Germinal center (tissue), 1 donor: ENCODE measurements at places on chromosomes 12 and 14.

DNA sequence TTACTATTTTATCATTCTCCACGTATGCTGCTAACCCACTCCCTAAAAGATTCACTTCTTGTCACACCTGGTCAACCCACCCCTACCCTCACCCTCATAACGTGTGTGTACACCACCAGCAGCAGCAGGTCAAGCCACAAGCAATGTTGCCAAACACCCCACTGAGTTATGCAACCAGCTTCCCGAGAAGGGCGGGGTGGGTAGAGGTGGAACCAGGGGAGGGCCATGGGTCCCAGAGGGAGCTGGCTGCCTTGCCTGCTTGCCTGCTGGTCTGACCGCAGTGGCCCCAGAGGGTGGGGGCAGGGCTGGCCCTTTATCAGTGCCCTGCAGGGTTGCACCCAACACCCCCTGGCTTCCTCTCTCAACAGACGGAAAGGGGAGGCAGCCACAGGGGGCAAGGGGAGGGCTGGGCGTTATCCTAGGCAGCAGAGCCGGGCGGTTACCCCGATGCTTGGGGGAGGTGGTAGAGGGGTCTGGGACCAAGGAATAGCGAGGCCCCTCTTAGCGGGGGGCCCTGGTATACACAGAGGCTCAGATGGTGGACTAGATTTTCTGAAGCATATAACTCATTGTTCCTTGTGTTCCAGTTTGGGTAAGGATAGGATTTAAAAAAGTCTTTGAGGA is 3.5 kb upstream of the NFE2 start:
- DNase-seq = peak; percentile 29

- no peak for DNase-seq
Measured at GRCh38 chr12:11695321-11695720, 45.8 kb downstream of the ETV6 start.

DNA sequence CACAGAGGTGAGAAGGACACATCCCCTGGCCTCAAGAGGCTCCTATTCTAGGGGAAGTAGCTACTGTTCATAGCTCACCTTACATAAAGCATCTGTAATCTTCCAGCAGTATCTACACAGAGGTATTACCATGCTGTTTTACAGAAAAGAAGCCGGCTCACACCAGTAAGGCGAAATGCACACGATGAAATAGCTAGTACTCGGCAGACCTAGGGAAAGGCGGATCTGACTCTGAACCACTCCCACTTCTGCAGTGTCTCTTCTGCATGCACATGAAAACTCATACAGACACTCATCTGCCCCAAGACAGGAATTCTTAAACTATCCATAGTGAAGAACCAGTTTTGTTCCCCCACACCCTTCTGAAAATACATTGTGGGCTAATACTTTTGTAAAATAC is 73.6 kb downstream of the IQSEC3 start:
- DNase-seq = no peak

GRCh38 chr12:1875608-1876007 is 42.8 kb downstream of the CACNA2D4 start:
- DNase-seq = no peak

- no peak for DNase-seq
Measured at GRCh38 chr12:46908236-46908935, 82.6 kb upstream of the SLC38A4 start.

DNA sequence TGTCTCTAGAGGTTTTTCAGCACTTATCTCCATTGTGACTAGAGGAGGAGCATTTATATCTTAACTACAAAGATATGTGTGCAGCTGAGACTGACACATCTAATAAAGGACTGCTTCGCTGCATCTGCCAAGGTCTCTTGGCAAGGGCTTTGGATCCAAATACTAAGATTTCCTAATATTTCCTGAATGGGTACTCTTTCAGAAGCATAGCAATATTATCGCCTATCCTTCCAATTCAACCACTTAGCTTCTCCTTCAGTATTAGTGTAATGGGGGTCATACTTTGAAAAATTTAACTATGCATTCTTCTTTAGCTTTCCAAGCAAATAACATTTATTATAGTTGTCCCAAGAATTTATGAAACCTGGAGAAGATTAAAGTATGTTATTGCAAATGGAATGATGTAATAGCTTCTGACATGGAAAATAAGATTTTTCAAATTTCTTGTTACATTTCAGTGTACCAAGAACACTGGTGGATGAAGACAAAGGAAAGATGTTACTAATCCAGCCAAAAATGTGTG is 243.0 kb upstream of the PDE3A start:
- no peak for DNase-seq

DNA sequence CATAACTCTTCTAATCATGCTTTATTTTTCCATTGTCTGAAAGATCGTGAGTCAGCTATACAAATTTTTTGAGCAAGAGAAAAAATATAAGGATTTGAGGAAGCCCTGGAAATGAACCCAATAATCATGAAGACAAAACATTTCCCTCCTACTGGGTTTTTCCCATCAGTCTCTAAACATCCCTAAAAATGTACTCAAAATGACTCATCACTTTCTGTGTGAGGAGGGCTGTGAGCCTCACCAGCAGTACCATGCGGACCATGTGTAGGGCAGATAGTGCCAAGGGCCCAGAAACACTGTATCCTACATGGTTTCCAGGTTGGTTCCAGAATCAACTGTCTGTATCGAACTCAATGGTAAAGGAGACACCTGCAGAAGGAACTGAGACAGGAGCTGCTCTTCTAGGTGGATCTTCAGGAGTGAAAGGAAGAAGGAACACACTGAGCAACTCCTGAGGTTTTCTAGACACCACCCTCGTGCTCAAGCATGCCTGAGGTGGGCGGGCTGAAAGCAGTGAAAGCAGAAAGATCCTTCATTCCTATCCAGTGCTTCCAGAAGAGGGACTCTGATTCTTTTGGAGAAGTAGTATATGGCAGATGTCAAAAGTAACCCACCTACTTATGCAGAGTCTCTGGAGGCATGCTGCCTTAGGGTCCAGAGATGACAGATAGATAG is 48.6 kb upstream of the RHOJ start:
- no peak for DNase-seq

DNA sequence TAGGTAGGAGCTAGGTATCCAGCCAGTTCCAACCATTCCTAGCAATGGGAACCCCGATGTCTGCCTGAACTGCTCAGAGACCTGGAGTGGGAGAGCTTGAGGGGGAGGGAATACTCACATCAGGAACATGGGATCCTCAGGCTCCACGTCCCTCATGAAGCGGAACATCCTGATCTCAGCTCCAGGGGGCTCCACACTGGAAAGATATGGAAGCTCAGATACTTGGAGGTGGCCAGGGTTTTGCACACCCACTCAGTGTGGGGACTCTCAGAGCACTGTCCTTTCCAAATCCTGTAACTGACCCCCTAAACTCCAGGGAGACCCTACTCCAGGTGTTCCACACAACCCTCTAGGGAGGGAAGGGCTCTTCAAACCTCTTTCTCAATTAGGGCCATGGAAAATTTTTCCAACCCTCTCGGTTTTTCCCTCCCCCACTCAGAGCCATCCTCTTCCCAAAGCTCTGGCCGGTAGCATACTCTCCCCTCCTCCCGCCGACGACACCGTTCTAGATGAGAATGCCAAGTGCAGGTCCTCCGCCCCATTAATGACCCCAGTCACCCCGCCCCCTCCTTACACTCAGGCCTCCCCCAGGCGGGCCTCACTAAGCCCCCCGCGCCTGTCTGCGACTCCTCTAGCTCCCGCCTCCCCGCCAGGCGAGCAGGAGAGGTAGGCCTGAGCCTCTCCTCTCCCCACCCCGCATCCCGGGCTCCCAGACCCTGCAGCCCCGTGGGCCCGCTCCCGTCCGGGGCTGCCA is 597 bp downstream of the MLF2 start:
- no peak for DNase-seq

- DNase-seq = peak; percentile 44
Measured at GRCh38 chr12:3718100-3718499, 34.8 kb downstream of the CRACR2A start.

GRCh38 chr14:53952533-53952932 is 4.1 kb downstream of the BMP4 start:
- no peak for DNase-seq

DNA sequence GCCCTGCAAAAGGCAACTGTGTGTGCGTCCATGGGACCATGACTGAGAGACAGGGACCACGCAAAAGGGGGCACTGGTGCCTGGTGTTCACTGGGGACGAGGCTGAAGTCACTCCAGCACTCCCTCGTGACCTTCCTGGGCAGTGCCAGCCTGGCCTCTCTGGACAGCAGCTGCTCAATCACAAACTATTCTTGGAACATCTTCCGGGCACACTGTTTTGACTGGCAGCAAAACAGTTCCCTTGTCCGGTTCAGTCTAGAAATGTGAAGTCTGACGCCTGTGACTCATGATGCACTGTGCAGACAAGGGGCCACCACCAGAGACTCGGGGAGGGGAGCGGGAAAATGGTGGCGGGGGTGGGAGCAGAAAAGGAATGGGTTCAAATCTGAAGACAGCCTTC is 20.8 kb downstream of the SNRNP35 start:
- DNase-seq = no peak

- DNase-seq = no peak
Measured at GRCh38 chr12:15155271-15155670, 65.9 kb downstream of the RERG start.

DNA sequence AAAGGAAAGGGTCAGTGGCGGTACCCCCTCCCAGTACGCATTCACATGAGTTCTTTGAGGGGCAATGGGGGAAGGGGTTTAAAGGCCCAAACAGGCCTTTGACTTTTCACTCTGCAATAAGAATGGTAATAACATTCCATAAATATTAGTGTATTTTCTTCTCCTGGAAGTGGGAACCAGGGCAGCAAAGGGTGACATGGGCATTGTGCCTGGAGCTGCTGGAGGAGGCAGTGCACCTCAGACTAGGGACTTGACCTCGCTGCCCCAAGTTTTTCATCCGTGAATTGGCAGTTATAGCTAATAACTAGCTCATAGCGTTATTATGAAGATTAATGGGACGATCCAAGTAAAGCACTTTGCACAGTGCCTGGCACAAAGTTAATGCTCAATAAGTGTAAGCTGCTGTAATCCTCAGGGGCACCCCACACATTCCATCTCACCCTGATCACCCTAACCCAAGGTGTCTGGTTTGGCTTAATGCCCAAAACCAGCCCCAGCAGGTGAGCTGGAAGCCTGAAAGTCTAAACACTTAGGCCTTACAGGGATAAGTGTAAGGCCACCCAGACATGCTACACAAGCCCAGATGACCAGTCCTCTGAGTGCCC is 2.8 kb upstream of the KCNH3 start:
- no peak for DNase-seq

- DNase-seq = no peak
Measured at GRCh38 chr12:29750131-29750927, 33.4 kb downstream of the TMTC1 start.

DNA sequence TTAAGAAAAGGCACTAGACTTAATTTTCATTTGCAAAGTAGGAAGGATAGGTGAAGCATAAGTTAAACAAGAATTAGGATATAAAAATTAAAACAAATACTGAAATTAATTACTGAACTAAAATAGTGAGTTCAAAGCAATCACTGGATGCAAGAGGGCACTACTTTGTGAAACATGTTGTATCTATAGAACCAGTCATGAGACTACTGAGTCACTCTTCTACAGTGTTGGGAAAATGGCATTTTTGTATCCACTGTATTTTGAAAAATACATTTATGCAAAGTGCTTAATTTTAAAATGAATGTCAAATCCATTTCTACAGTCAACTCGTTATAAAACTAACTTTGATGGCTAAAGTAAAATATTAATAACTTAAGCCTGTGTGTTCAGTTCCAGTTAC is 47.9 kb downstream of the SEL1L start:
- DNase-seq = no peak

DNA sequence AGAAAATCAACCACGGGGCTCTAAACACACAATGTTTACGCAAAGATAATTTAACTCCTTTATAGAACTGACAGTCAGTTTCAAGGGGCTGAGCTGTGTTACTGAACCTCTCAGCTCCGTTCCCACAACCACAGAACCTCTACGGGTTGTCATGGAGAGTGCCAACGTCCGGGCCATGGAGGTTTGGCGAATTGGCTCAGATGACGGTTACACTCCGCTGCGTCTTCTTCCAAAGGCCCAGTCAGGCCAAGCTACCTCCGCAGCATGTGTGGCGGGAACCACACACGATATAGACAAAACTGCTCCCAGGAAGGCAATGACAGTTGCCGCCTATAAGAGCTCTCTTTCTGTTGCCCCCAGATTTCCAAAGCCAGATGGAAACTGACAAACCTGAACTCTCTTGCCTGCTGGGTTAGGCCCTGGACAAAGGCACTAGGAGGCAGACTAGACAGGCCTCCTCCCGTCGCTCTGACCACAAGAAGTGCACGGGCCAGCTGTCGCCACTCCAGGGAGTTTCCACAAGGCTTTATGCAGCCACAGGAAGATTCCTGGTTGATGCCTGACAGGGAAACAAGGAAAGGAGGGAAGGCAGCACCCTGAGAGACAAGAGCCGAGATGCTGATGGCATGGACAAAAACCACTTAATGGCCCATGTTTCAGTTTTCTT is 30.3 kb downstream of the CCDC88C start:
- no peak for DNase-seq

GRCh38 chr12:39033782-39034181 is 128.4 kb upstream of the CPNE8 start:
- DNase-seq = no peak

DNA sequence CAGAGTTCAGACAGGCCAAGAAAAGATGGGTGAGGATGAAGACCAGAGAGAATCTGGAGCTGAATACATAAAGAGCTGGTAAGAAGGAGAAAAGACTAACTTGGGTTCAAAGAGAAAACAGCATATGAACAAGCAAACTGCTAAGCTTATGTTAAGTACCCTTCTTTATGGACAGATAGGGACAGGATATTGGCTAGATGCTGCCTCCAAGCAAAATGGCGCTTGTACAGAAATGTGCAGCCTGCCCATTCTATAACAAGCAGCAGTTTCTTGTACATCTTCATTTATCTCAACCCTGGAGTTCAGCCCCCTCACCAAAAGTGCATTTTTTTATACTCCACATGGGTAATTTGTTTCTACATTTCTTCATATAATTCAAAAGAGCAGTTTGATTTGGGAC is 184.5 kb downstream of the RMST start:
- DNase-seq = no peak

GRCh38 chr14:80636071-80636470 is 305.5 kb downstream of the CEP128 start:
- no peak for DNase-seq

DNA sequence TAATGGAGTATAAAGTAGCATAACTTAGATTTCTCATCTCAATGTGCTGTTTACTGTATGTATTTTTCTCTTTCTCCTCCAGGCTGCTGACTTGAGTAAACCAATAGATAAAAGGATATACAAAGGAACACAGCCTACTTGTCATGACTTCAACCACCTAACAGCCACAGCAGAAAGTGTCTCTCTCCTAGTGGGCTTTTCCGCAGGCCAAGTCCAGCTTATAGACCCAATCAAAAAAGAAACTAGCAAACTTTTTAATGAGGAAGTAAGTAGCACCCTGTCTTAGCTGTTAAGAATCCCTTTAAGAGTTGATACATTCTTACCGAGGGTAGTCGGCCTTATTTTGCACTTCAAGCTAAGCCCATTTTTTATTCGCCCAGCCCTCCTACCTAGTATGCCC is 55.2 kb downstream of the WDR20 start:
- no peak for DNase-seq

- no peak for DNase-seq
Measured at GRCh38 chr12:32069071-32069470, 37.6 kb upstream of the BICD1 start.
